ENCODE measurements at places on chromosomes 5 and 9.
A peak's percentile ranks its signal among the peaks of the same experiment; 100 is the strongest.

DNA sequence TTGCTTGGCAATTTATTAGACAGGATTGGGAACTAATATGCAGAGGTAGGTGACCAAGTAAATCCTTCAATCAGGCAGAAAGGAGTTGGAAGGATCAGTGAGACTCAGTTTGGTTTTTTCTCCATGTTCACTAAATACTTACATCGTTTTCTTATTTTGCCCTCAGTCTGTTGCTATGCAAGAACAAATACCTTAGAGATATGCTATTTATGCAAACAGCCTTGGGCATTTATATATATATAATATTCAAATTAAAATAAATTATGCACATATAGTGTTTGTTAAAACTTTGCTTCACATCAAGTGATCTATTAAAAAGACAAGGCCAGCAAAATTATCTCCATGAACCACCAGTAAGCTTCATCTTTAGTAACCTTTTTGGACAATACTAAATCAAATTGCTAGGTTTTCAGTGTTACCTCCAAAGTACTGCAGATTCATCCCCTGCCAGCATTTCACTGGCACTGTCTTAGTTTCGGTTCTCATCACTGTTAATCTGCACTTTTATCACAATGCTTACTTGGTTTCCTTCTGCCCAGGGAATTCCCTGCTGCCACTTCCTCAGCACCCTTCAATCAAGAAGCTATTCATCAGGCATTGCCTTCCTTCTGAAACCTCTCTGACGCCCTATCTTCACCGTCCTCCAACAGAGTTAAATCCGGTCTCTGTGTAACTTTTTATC is 26.0 kb upstream of the LIFR start:
- no peak for DNase-seq

DNA sequence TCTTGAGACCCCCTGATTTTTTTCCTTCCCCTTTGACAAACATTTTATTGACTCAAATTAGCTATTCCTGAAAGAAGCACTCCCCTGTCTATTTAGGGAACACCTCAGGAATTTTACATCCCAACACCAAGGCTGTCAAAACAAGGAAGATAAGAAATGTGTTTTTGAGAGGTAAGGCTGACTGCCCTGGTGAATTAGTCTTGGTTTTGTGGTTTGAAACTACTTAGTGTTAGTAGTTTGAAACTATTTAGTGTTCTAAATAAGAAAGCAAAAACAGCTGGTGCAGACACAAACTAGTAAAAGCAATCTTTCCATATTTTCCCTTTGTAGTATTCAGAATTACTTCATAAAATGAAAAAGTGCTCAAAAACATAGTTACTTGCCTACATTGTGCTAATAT is 120.7 kb downstream of the PCSK1 start:
- DNase-seq = no peak

DNA sequence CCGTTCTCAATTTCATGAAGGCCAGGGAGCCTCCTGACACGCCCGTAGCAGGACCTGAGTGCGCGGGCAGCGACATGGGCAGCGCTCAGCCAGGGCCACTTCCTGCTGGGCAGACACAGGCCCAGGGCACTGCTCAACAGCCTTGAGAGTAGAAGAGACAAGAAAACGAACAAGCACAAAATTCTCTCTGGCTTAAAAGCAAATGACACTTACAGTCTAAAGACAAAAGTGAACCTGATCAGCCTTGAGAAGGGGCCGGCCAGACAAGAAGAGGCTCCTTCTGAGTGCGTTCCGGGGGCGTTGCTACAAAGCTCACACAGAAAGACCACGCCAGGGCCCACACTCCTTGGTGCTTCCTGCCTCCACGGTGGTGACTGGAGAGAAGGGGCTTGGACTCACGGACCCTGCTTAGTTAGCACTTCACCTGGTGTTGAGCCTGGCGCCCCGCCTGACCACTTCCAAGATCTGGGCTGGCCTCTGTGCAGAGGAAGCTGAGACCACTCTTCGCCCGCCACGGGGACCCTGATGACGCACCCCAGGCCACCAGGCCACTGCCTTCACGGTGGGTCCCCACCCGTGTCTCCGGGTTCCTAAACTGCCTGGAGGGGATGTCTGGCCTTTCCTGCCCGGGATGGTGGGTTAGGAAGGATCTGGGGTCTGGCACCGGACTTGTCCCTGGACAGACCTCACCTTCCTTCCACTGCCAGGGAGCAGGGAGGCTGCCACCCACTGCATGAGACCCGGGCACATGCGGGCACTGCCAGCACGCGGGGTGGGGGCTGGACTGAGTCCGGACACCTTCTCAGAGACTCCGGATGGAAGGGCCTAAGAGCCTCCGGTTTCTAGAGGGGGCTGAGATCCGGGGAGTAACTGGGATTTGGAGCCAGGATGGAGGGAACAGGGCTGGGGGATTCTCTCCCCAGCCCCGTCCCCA is 1.3 kb downstream of the SLC12A7 start:
- DNase-seq = no peak

- DNase-seq = no peak
Measured at GRCh38 chr5:151104795-151105194, 24.0 kb upstream of the TNIP1 start.

GRCh38 chr5:158116965-158117364 is 258.0 kb upstream of the CLINT1 start:
- DNase-seq = no peak

DNA sequence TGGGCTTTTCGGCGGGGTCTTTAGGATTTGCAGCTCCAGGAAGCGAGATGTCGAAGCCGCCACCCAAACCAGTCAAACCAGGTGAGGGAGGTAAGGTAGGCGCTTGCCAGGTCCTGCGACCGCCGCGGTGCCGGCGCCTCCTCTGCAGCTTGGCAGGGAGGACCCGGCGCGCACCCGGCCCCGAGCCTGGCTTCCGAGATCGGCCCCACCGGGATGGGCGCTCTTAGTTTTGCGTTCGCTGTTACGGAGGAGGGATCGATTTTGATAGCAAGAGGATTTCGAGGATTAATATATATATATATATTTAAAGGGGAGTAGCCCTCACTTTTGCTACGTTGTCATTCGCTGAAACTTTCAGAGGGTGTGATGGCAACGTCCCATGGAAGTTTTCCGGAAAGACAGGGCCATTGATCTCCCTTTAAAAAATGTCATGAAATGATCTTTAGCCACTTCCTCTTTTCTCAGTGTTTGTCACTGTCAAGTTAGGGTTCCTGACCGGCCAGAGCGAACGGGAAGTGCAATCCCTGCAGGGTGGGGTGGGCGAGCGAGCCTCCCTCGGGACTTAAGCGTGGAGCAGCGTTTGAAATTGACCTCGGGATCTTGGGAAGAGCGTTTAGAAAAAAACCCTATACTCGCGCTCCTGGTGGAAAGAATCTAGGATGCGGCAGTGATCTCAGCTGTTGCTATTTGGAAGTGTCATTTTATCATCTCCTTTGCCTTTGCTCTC is 495 bp downstream of the OSTF1 start:
- peak; percentile 63 for DNase-seq

DNA sequence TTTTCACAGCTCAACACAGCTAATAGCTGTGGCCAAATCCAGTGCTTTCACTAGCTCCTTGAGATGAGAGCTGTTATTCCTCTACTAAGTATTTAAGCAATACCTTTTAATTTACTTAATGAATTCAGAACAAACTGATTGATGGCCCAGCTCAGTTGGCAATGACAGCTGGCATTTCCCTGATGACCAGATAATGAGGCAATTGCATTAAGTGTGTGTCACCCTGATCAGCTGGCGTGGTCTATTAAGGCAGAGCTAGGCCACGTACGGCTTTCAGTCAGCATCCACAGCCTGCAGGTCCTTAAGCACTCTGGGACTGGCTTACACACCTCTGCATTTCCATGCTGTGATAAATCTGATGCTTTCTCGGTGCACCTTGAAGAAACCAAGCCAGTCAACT is 34.4 kb downstream of the TTLL11 start:
- DNase-seq = no peak

DNA sequence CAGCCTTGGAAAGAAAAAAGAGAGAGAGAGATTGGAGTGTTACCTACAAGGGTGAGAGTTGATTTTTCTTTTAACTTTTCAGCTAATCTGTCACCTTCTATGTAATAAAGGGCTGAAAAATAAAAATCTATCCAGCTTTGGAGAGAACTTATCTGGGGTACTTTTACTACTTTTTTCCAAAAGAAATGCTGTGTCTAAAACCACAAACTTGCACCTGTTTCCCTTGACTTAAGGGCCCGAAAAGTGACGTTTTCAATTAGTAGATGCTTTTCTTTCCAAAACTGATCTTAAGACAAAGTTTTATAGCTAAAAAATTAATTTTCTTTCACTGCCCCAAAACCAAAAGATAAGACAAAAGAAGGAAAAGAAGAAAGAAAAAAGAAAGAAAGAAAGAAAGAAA is 48.8 kb downstream of the SMIM23 start:
- DNase-seq = no peak

DNA sequence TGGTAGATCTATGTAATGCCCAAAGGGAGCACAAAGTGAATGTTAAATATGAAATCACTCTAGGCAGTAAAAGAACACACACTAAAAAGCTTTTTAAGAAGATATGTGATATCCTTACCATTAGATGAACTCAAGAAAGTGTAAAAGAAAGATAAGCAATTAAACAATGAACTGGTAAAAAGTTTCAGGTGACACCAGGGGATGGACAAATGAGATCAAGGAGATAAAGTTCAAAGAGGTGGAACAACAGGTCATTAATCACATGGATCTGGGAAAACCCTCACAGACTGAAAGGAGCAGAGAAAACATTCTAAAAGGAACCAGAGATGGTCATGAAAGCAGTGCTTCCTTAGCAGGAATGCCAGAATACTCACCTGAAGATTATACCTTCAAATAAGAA is 40.7 kb downstream of the LHFPL2 start:
- DNase-seq = no peak

DNA sequence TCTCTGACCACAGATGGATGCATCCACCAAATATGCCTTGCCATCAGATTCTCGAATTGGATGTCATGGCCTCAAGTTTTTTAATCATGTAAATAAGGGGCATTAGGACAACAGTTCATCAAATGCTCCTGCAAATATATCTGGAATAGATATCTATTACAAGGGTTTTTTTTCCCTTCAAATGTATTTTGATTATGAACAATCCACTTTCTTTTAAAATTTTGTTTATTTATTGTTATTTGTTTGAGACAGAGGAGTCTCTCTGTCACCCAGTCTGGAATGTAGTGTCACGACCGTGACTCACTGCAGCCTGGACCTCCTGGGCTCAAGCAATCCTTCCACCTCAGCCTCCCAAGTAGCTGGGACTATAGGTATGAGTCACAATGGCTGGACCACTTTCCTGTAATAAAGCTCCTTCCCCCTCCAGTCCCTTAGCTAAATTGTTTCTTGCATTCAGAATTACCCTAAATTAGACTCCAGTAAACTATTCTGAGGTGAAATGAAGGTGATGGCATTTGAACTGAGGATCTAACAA is 1412.1 kb downstream of the EFNA5 start:
- peak; percentile 33 for DNase-seq

DNA sequence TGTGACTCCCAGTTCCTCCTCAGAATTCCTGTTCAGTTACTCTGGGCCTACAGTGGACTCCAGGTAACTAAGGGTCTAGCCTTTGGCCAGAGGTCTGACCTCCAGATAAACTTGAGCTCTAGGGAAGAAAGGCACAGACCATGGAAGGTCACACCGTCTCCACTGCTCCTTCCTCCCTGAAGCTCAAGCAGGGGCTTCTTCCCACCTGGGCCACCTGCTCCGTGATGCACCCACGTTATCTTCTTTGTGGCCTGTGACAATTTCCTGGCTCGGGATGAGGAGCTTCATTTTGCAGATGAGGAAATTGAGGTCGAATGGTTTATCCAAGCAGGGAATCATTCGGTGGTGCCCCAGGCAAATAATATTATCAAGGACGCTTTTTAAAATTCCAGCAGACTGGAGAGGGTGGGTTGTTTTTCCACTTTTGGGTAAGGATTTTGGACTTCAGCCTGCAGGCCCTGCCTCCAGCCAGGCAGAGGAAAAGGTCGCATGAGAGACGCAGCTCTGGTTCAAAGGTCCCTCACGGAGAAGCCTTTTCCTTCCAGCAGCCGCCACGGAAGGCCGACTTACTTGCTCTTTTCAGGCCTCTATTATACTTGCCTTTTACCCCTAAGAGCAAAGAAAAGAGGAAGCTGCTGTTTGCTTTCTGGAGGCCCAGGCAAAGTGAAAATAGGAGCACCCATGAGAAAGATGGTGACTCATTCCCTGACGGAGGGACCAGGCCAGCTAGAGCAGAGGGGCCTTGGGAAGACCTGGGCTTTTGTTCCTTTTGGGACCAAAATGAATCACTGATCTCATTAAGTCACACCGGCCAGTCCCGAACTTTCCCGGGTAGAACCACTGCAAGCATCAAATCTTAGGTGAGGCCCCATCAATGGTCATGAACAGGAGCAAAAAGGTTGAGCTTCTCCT is 22.8 kb upstream of the DUSP1 start:
- DNase-seq = peak; percentile 59

DNA sequence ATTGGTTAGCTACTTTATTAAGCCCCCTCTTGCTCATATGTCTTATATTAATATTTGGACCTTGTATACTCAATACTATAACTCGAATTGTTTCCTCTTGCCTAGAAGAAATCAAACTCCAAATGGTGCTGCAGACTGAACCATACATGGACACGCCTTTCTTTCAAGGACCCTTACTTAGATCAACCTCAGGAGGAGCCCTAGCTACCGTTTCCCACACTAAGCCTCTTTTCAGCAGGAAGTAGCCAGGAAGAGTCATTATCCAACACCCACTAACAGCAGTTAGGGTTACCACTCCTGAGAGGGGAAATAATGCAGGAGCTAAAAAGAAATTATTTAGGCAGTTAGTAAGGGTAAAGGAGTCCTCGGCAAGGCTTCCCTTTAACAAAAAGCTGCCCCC is 243.8 kb upstream of the PUM3 start:
- no peak for DNase-seq

GRCh38 chr5:52504584-52505240 is 283.0 kb upstream of the ITGA1 start:
- no peak for DNase-seq

- no peak for DNase-seq
Measured at GRCh38 chr5:170755679-170756456, 27.7 kb upstream of the GABRP start.

DNA sequence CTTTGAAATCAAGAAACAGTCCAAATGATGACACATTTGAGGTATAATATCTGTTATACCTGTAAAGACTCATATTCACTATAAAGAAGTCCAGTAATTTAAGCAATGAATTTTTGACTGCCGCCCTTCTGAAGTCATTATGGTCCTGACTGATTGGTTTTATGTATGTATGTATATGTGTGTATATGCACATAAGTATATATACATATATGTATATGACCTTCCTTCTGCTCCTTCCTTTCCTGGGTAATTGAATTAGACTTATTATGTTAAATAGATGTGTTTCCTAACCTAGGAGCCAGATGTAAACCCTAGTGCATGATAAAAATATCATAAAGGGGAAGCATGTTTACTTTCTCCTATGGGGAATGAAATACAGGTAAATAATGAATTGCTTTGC is 343.1 kb upstream of the BRINP1 start:
- no peak for DNase-seq
